ENCODE measurements at places on chromosomes 1 and 21.

GRCh38 chr1:94247138-94248094, 10.0 kb upstream of the ARHGAP29 start:
- DNase-seq, result no peak

DNA sequence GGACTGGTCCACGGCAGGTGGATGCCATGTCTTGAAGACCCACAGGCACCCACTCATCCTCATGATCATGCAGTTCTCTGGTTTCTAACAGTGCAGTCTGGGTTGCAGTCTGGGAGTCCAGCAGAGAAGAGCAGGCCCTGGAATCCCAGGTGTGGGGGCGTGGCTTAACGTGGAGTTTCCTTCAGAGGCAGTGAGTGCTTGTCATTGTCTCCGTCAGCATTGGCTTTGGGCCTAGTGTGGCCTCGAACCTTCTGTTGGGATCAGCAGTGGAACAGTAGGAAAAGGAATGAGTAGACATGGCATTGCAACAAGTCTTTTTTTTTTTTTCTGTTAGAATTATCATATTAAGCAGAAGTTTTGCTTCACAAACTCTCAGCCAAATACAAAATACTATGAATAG, 12.8 kb downstream of the LGALS8 start:
- DNase-seq, result no peak

DNA sequence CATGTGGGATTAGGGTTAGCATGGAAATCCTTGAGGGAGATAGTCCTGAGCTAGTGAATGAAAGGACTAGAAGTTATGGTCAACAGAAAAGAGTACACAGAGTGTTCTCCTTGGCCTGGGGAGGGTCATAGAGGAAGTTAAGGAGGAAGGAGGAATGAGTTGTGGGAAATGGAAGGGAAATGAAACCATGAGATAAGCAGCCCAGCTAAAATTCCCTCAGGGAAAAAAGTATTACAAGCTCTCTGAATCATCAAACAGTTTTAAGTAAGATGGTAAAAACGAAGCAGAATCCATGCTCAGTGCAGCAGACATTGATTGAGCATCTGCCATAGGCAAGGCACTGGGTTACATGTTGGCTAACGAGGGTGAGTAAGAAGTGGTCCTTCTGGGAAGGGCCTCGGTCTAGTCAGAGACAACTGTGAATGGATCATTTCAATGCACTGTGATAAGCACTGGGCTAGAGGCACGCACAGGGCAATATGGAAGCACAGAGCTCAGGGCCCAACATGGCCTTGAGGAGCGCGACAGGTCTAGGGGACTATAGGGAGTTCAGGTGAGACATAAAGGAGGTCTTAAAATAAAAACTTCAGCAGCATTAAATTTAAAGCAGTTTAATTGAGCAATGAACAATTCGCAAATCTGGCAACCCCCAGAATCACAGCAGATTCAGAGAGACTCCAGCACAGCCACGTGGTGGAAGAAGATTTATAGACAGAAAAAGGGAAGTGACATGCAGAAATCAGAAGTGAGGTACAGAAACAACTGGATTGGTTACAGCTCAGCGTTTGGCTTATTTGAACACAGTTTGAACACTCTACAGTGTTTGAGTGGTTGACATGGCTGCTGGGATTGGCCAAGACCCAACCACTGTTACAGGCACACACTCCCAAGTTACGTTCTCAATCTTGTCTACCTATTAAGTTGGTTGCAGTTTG, 219.5 kb downstream of the HLX start:
- no peak for DNase-seq

DNA sequence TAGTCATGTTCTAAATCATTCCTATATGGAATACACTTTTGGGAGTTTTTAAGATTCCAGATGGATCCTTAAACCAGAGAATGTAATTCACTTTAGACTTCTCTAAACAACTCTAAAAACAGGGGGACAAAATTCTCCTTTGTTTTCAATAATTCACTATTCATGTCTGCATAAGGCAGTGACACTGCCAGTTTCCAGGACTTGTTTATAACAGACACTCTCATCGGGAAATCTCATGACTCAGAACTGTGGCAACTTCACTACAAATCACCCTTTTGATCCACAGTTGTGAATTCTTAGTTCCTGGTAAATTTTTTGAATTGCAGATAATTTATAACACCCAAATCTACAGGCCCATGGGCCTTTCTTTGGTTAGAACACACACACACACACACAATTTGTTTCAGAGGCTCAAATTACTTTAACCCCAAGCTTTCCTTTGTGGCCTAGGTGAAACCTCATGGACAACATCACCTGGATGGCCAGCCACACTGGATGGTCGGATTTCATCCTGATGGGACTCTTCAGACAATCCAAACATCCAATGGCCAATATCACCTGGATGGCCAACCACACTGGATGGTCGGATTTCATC, at the start of gene OR2T4:
Gene OR2T4 (plus strand): TSS at position 545 of the 595 bp plus-strand sequence. CDS start 0 bp downstream, at position 545.
- DNase-seq, result no peak

DNA sequence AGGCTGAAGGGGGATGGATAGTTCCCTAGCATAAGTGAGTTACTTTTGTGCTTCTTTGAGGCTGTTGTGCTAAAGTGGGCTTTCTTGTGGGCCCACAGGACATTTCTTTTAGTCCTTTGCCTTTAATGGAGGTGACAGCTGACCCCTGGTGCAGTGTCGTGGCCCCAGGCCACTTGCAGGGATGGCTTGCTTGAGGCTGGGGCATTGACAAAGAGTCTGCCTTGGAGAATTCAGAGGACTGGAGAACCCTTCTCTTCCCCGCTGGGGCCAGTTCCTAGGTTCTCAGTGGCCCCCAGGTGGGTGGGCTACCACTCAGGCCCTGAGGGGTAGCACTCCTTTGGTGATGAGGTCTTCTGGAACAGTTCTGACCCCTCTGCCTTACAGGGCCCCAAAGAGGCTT, 12.8 kb downstream of the ABCG1 start:
- no peak for DNase-seq

GRCh38 chr1:174982971-174983689, 16.6 kb upstream of the CACYBP start:
- DNase-seq, result no peak

DNA sequence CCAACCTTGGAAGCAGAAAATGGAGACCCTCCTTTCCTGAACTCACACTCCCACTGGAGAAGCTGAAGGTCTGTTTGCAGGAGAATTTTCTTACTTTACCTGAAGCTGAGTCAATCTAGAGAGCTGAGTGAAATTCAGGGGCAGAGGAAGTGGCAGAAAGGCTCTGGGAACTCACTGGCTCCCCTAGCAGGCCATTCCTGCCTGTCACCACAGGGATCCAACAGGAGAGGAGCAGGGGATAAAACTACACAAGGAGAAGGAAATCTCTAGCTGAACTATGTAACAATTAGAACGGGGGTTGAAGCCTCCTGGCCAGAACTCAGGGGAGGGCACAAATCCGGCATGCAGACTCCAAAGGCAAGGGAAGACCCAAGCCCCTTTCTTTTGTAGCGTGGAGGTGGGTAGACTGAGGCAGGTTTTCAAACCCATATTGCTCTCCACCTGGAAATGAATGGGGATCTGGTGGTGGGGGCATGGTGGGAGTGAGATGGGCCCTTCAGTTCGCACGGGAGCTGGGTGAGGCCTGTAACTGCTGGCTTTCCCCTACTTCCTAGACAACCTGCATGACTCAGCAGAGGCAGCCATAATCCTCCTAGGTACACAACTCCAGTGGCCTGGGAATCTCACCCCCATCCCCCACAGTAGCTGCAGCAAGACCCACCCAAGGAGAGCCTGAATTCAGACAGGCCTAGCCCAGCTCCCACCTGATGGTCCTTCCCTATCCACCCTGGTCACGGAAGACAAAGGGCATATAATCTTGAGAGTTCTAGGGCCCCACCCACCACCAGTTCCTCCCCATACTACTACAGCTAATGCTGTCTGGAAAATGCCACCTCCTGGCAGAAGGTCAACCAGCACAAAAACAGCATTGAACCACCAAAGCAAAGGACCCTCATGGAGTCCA, 158.1 kb downstream of the LTN1 start:
- no peak for DNase-seq

GRCh38 chr1:23600283-23600682, 41.0 kb upstream of the ID3 start:
- DNase-seq, result no peak

- no peak for DNase-seq
These were observed 327.8 kb downstream of the MATN1 start for GRCh38 chr1:30395631-30396030.

- no peak for DNase-seq
These were observed 387.6 kb downstream of the LTN1 start for GRCh38 chr21:28604946-28605537.

DNA sequence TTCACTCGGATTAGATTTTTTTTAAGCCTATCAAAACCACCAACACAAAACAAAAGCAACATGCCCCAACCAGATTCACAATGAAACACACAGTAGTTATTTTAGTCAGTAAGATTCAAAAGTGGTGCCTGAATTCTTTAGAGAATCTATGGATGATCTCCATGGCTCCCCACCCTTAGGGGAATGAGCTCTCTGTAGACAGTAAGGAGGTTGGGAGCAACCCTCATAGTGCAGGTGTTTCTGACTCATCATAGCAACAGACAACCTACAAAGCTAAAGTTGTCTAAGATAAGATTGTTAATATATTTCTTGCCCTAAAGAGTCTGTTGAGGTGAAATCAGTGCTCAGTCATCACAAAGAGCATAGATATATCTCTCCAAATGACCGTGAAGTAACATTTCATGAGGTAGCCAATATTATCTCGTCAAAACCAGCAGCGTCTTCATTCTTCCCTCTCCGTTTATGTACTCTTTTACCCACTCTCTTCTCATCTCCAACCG, 78.3 kb downstream of the ADAMTS1 start:
- DNase-seq, result no peak

DNA sequence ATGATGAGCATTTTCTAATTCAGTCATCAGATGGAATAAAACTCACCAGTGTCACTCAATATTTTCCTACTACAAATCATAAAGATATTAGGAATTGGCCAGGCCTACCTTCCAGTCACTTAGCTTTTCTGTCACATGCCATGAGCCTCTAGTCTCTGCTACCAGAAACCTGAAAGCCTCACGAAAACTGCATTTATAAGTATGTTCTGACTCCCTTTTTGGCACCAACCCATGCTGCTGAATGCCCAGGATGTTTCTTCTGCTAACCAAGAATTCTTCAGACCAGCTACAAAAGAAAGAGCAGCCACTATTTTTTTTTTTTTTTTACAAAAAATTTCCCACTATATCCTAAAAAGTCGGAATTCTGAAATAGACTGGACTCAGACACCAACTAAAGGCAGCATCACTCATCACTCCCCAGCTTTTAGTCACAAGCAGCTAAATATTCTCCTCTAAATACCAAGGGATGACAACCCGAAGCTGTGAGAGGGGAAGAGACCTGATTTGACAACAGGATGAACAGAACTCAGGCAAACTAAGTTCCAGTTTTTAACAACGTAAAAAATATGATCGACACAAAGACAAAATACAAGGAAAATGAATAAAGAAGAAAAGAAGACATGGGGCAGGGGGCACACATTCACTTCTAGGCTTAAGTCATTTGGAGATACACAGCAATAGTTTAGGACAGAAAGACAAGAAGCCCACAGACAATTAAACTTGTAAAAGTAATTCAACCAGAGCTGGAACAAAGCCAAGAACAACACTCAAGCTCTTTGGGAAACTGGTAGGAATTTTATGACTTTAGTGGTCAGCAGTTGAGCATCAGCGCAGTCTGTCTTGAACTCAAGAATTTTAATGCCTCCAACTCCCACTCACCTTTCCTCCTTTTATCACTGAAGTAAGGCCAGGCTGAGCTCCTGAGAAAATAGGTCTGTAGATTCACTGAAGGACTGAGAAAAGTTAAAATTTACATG, 1.7 kb downstream of the DCAF8 start:
- no peak for DNase-seq

DNA sequence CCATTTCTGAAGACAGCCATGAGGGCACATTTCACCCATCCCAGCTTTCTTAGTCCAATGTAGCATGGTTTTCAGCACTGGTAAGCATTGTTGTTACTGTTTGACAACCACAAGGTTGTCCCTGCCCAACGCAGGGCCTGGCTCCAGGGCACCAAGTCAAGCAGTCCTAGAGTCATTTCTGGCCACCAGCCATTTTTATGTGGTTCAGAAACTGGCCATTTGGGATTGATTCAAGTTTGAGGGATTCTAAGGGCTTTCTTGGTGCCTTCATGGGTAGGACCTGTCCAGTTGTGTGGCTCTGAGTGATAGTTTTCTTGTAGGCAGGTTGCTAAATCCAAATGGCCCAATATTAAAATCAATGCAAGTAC, 535.4 kb upstream of the USP24 start:
- no peak for DNase-seq

- no peak for DNase-seq
These were observed 24.0 kb upstream of the VWA5B1 start for GRCh38 chr1:20266642-20267041.

- DNase-seq, result no peak
These were observed 24.6 kb downstream of the KCNK1 start for GRCh38 chr1:233638513-233638912.

DNA sequence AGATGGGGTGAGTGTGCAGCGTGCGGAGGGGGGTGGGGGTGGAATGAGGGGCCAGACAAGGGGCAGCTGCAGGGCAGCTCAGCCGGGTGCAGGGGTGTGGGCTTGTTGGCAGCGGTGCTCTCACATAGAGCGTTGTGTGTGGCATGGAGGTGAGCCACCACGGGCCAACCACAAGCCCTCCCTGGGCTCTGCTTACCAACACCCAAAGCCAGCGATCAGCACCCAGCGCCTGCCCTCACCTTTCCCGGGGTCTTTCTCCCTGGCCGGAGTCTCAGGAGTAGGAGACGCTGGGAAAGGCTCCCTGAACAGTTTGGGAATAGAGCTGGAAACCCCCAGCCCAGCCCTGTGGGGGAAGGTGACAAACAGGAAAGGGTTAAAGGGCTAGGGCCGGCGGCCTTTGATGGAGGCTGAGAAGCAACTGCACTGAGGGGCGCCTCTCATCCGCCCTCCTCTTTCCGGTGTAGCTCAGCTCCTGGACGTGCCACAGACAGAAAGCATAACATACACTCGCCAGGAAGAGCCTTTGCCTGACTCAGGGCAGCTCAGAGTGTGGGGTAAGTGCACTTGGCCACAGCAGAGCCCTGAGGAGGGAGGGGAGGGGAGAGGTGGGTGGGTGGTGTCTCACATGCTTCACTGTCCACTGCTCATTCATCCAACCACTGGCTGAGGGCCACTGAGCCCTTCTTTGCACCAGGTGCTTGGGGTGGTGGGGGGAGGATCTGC, 577 bp downstream of the IKBKE start:
- no peak for DNase-seq

DNA sequence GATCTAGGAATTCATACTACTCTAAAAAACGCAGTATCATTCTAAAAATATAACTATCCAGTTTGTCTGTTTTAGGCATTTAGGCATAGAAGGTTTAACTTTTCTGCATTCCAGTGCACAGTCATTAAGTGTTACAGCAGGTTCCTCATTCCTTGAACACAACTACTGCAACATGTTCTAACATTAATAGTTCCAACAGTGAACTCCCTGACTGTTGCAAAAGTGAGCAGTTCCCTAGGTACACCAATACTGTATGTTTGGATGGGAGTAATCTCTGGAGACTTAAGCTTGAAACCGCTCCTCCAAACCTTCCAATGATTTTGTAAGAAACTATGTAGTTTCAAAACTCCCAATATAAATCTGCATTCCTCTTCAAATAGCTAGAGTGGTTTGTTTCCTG, 46.2 kb downstream of the UCHL5 start:
- DNase-seq, result no peak

- DNase-seq, result no peak
These were observed 22.7 kb upstream of the SHE start for GRCh38 chr1:154524881-154525280.

- DNase-seq, result no peak
These were observed 75.7 kb upstream of the WLS start for GRCh38 chr1:68308034-68308433.
